Stimulated activated CD4-positive, alpha-beta T cell treated with anti-CD3 and anti-CD28 coated beads, TNF-alpha, amount 100 ng/mL, for 1 hour (primary cell): ENCODE measurements at places on chromosomes 7 and 10.

- no peak for DNase-seq
These were observed 7.3 kb upstream of the LBX1 start for GRCh38 chr10:101236376-101237080.

GRCh38 chr10:324593-324992 is 189.3 kb downstream of the ZMYND11 start:
- no peak for DNase-seq

DNA sequence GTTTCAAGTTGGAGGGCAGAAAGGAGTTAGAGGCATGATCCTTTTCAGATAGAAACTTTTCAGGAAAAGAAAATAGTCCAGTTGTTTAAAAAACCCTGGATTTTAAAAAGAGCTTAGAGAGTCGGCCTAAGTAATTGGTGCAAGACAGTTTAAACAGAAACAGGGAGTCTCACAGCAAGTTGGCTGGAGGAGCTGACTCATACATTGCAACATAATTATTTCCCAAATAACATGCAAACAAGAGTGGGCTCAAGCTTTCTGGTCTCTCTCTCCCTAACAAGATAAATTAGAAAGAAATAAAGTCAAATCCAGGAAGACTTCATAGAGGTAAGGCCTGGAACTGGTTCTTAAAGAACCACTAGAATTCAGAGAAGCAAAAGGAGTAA is 100.3 kb upstream of the AGBL3 start:
- no peak for DNase-seq

- DNase-seq, result no peak
These were observed 52.2 kb upstream of the ZPBP start for GRCh38 chr7:50145226-50145625.

GRCh38 chr10:28913436-28914237 is 236.3 kb downstream of the BAMBI start:
- no peak for DNase-seq

DNA sequence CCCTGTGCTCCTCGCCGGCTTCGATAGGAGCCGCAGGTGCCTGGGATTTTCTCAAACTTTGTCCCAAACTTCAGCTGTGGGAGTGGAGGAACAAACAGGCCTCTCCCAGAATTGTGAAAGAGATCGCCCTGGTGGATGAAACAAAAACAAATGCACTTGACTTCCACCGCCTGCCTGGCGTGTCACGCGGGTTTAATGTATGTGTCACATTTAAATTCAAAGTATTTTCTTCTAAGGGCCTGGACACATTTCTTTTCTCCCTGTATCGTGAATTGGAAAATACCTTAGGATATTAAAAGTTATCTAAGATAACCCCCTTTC is 694 bp upstream of the WASL start:
- DNase-seq, result no peak

GRCh38 chr10:123577921-123578461 is 88.2 kb upstream of the GPR26 start:
- DNase-seq, result no peak

DNA sequence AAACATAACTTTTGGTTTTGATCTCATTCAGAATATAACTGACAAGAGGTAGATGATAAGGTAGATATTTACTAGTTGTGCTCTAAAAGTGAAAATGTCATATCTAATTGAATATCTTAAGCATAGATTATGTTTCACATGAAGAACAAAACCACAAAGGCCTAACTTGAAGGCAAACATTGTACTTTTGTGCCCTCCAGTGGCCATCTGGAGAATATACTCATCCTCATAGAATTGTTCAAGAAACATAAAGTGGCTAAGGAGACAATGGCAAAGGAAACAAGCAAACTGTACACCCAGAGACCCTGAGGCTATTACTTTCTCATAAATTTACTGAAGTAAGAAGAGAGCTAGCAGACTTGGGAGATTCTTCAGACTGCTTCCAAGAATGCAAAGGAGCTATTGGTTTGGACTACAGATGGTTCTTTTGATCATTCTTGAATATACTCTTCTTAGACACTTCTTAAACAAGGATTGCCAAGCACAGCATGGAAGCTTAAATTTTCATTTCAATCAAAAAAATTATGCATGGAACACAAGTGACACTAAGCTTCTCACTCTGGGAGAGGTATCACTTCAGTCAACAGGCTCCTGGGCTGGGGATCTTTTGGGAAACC is 98.2 kb upstream of the DKK1 start:
- DNase-seq, result no peak

- DNase-seq, result no peak
These were observed 116.3 kb upstream of the RET start for GRCh38 chr10:42960491-42960990.

- DNase-seq, result no peak
These were observed 1021.6 kb downstream of the GATA3 start for GRCh38 chr10:9076066-9076465.

DNA sequence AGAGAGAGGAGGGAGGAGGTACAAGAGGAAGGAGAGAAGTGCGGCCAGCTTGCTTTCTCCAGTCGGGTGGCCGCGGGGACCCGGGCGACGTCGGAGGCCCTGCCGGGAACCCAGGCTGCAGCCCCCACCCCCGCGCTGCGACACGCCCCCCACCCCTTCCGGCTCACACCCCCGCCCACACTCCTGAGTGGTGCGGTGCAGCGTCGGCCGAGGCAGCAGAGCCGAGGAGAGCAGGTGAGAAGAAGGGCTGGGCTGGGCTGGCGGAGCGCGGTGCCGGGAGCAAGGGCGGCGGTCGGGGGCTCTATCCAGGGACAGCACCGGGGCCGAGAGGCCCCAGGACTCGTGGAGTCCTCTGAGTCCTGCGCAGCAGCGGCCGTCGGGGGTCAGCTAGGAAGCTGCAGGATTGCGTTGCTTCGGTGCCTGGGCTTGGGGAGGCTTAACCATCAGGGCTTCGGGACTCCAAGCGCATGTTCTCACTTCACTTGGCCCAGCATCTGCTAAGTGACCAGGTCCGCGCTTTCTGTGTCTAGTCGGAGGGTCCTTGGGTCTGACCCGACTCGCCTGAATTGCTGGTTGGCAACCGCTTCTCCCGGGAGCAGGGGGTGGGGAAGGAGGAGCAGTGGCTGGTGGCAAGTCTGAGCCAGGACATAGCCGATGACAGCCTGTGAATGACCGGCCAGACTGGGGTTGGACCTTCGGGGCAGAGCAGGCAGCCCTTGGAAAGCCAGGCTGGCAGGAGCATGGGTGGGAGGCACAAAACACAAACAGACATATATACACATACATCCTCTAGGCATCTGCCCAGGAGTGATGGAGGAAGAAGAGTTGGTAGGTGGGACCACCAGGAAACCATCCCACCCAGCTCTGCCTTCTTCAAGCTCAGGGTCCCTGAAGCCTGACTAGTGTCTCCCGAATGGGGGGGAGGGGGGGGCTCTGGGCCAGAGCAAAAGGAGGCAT is 683 bp downstream of the CHAT start:
- no peak for DNase-seq

GRCh38 chr7:130970696-130971095 is 236.7 kb upstream of the KLF14 start:
- DNase-seq, result no peak

- no peak for DNase-seq
These were observed 16.4 kb downstream of the TNRC18 start for GRCh38 chr7:5406957-5407945.

GRCh38 chr7:84666651-84667050 is 472.1 kb upstream of the SEMA3A start:
- DNase-seq, result no peak

- no peak for DNase-seq
These were observed 5.0 kb upstream of the CDH23 start for GRCh38 chr10:71391701-71392100.

DNA sequence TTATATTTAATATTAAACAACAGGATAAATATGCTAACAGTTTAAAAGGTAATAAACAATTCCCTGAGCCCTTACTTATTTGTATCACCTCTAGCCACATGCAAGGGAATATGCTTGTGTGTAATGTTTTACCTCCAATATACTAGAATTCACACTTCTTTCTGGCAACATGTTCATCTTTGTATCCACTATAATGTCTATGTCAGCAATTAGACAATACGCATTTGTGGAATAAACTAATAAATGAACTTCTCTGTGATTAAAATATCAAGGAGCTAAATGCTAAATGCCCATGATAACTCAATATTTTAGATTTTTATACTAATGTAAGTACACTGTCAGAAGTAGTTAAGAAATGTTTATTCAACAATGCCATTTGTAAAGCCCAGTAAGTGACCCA is 350.5 kb downstream of the DGKB start:
- no peak for DNase-seq

DNA sequence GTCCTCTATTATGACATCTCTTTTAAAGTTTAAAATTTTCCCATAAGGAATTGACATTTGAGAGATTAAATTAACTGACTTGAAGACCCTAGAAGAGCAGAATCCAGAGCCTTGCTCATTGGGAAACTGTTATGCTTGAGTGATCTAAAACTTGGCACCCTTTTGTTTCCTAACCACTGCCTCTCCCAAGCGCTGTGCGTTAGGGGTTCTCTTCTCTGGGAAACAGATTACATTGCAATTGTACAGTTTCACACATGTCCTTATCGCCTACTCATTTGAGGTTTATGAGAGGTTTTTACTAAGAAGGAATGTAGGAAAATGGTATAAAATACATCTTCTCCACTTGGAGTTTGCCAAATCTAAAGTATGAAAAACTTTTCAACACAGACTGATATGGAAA is 126.8 kb upstream of the AMPH start:
- no peak for DNase-seq

DNA sequence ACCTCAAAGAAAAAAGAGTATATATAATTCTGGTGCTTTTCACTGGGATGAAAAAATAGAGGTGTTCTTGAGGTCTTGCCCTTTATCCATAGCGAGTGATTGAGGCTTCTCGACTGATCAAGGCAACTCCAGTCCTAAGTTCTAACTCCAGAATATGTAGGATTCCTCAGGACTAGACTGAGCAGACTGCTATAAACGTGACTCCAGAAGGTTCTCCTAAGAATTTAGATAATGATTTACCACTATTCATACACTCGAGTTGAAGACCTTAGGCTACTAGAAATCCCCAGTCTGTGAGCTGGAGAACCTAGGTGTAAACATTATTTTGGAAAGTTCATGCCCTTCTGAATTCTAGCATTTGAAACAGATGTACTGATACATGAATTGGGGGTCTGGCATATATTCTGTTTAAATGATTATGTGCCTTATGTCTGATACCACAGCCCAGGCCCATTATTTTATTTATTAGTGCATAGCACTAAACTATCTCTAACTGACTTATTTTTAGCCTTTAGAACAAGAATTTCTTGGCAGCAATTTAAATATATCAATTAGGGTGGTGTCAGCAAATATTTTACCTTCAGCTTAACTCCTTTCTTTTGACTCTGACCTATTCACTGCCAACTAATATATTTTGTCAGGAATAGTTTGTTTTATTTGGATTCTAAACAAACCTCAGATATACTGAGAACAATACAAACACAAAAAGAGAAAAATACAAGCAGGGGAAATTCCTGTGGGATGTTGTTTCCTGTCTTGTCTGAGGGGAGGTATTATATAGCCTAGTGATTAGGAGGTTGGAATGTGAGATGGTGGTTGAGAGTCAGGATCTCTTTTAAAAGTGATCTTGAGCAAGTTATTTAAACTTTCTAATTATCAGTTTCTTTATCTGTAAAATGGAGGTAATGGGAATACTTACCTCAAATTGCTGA is 75.8 kb downstream of the PODXL start:
- DNase-seq, result no peak

GRCh38 chr7:99893280-99893679 is 16.4 kb upstream of the OR2AE1 start:
- DNase-seq, result no peak

GRCh38 chr10:34710391-34710751 is 104.7 kb downstream of the PARD3 start:
- DNase-seq, result no peak

GRCh38 chr10:4082861-4083260 is 297.9 kb upstream of the KLF6 start:
- DNase-seq, result no peak

GRCh38 chr7:27834179-27834921 is 94.4 kb downstream of the TAX1BP1 start:
- DNase-seq, result no peak

DNA sequence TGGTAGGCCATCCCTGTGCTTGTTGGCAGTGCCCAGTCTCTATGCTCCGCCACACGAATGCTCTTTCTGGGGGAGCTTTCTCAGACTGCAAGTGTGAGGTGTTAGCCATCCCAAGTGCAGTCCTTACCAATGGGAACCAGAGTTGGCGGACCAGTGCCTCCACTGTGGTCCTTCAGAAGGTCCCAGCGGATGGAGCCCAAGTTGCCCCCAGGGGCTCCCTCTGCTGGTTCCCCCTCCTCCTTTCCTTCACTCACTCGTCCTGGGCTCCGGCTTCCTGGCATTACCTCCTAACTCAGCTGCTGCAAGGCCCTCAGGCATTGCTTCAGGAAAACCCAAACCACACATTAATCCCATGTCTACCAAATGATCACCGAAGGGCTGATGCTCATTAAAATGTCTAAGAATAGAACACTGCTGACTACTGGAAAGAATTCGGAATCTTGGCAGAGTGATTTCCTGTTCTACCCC is 139.8 kb downstream of the CUBN start:
- no peak for DNase-seq

GRCh38 chr10:122244001-122244975 is 26.8 kb upstream of the BTBD16 start:
- DNase-seq, result no peak

- no peak for DNase-seq
These were observed 16.3 kb upstream of the CYREN start for GRCh38 chr7:135186841-135187253.

- DNase-seq, result no peak
These were observed 139.9 kb upstream of the DGKB start for GRCh38 chr7:15042285-15043065.
